Fibroblast of skin of scalp (primary cell): ENCODE measurements at places on chromosomes 7 and 10.

DNA sequence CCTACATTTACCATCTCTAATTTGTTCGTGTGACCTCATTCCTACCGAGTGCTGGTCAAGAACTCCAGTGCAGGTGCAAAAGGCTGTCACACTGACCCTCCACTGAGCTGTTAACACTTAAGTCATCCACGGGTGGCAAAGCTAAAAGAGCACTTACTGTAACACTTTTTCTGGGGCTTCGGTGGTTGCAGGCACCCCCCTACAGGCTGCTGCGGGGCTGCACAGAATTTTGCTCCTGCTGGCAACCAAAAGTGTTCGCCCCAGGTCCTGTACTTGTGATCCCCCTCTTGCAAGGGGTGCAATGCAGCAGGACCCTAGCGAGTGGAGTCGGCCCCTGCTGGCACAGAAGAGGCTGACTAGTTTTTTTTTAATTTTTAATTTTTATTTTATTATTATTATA lies 298.9 kb upstream of the CNTNAP2 start:
- no peak for DNase-seq

GRCh38 chr7:94556028-94556427 lies 46.4 kb downstream of the CASD1 start:
- no peak for DNase-seq

DNA sequence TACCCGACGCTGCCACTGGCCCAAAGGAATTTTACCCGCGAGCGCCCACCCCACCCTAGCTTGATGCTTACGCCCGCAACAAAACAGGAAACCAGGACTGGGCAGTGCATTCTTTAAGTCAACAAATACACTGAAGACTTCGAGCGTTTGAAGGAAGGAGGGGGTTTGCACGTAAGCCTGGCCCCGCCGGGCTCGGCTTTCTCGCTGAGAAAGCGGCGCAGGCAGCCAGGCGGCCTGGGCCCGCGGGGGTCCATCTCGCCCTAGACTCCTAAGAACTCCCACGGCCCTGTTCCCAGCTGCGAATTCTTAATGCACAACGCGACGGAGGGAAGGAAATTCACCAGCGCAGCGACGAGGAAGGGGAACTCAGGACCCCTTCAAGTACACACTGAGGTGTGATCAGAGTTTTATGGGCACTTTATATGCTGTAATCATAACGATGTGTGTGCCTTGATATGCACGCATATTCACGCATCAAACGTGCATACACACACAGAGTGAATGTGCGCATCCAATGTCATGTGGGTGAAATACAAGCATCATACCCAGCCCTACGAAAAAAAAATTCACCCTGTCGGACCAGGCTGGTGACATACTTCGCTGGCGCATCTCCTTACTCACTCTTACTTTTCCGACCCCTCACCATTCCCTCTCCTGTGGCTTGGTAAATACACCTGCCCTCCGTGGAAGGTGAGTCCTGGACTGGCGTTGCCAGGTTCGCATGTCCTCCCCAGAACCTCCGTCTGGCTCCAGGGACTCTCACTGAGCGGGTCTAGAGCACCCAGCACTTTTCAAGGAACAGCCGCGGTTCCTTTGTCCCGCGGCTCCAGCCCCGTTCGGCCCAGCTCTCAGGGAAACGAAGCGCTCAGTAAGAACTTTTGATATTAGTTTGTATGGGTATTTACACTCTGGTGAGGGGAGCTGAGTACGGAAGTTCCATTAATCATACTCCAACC lies 5.7 kb upstream of the HOXA13 start:
- DNase-seq: no peak

DNA sequence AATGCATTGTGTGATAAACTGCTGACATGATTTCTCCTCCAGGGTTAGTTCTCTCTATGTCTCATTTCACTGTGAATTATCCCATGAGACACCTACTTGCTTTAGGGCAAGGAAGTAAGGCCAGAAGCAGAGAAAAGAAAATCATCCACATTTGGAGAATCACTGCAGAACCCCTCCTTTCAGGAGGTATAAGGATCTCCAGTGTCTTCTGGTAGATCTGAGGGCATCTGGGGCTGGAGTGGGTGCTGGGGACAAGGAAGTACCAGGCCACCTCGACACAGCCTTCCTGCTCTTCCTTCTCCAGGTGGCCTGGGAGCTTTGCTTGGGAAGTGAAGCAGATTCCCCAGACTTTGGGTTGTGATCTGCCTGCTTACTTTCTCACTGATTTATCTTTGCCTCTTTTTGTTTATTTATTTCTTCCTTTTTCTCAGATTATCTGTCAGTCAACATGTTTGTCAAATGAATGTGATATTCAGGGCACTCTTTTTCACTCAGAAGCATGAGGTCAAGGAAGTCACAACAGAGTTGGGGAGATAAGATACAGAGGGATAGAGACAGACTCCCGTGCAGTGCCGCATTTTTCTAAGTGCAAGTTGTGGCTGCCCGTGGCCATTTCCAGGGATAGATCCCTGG lies 12.4 kb upstream of the CAMK2G start:
- no peak for DNase-seq

- no peak for DNase-seq
These were observed 394.8 kb downstream of the KIF20B start for GRCh38 chr10:90096196-90096595.

GRCh38 chr10:47362199-47362598 lies 14.0 kb downstream of the RBP3 start:
- DNase-seq: no peak

GRCh38 chr10:31953080-31953479 lies 24.4 kb upstream of the ARHGAP12 start:
- DNase-seq: no peak

DNA sequence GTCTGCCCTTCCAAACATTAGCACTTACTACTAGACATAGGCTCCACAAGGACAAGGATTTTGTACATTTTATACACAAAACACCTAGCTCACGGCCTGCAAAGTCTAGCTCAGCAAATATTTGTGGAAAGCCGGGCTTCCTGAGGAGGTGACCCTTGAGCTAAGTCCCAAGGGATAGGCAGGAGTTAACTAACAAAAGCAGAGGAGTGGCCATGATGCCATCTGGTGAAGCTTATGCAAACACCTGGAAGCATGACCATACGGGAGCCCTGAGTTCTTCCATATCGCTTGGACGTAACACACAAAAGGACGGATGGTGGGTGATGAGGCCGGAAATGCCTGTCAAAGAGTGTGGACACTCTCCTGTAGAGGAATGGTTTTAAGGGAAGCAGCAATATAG lies 25.9 kb upstream of the YAE1 start:
- no peak for DNase-seq

DNA sequence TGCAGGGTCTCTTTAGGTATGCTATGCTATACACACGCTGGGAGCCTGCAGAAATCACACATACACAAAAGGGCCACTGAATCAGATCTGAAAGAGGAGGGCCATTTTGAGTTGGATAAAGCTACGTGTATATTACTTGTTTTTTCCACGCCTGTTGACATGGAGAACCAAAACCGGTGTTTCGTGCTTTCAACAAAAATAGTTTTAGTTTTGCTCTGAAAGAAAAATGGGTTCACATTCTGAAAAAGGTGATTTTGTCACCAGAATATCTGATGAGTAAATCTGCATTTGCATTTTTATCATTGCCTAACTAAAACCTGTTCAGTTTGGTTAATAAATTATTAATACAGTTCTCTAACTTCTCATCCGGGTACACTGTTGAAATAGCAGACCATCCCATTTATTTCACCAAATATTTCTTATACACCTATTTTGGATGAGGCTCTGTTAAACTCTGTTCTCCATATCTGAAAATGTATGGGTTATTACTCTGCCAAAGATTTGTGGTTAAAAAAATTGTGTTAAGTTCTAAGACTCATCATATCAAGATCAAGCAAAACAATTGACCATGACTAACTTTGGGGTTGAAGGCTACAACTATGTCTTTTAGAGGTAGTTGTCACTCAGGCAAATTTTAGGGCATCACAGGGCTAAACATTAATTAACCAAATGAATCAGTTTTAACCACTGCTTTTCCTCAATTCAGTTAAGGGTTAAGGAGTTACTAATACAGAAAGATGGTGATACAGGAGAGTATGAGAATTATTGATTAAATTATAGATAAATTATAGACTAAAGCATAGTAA lies 101.2 kb upstream of the RPA3 start:
- DNase-seq: no peak

- no peak for DNase-seq
These were observed 5.5 kb upstream of the ZNF316 start for GRCh38 chr7:6631605-6632004.

DNA sequence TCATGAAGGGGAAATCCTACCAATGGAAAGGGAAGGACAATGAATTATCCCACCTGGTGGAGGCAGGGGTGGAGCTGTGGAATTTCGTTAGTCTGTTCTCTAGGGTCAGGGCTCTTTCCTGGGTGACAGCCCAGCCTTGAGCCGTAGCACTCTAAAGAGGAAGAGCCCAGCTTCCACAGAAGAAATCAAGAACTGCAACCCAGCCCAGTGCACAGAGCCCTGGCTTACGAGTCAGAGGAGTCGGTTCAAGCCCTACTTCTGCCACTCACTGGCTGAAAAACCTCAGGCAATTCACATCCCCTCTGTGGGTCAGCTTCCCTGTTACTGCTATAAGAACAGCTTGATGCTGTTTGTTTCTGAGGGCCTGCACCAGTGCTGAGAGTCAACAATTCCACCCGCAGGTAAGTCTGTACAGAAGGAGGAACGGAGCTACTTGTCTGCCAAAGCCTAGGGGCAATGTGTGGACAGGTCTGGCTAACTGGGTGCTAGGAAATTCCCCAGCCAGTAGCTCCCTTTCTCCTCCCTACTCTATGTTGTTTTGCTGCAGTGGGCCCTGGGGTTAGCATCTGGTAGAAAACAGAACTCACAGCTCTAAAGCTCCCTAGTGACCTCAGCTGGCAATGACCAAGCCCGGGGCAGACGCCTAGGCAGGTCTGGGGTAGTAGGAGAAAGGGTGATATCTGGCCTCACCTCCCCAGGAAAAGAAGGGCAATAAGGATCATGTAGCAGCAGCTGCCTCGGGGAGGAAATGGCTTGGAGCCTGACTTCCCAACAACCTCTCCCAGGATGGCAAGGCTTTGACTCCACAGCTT lies 3.3 kb downstream of the AVPI1 start:
- DNase-seq: no peak

GRCh38 chr10:53162856-53163255 lies 390.3 kb upstream of the MBL2 start:
- DNase-seq: no peak

GRCh38 chr10:106576534-106576933 lies 588.0 kb downstream of the SORCS1 start:
- DNase-seq: no peak

- DNase-seq: no peak
These were observed 15.9 kb downstream of the CROT start for GRCh38 chr7:87361320-87361719.

- DNase-seq: no peak
These were observed 33.1 kb downstream of the PSMC2 start for GRCh38 chr7:103380395-103381191.

DNA sequence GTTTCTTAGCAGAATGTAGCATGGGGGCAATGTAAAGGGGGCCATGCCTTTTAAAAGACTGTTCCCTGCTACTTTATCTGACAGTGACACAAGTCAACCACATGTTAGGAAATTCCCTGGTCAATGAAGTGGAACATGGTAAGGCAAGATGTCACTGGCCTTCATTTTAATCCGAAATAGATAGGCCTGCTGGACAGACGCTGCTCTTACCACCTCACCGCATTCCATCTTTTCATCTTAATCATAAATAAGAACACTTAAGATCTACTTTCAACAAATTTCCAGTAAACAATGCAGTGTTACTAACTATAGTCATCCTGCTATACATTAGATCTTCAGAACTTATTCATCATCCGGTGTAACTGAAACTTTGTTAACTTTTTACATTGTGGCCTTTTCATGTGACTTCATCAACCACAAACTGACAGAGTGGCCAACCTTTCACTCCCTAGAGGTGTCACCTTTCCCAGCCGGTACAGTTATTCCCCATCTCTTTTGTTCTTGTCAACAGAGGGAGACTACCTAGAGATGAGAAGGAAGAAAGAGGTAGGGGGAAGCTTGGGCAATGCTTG lies 15.6 kb downstream of the ASB4 start:
- no peak for DNase-seq

GRCh38 chr10:12902135-12902572 lies 99.4 kb downstream of the CCDC3 start:
- DNase-seq: peak; percentile 66

GRCh38 chr7:17486835-17487234 lies 188.4 kb downstream of the AHR start:
- DNase-seq: no peak

DNA sequence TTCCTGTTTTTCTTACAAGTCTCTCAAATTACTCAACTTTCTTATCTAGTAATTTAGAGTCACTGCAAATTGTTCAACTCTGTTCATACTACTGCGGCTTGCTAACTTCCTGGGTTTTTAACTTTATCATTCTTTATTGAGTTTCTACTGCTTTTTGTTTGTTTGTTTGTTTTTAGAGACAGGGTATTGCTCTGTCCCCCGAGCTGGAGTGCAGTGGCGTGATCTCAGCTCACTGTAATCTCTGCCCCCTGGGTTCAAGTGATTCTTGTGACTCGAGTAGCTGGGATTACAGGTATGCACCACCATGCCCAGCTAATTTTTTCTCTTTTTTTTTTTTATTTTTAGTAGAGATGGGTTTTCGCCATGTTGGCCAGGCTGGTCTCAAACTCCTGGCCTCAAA lies 182.9 kb downstream of the TSPAN12 start:
- DNase-seq: no peak

- DNase-seq: peak; percentile 76
These were observed 83.1 kb downstream of the SH3PXD2A start for GRCh38 chr10:103772096-103772845.

DNA sequence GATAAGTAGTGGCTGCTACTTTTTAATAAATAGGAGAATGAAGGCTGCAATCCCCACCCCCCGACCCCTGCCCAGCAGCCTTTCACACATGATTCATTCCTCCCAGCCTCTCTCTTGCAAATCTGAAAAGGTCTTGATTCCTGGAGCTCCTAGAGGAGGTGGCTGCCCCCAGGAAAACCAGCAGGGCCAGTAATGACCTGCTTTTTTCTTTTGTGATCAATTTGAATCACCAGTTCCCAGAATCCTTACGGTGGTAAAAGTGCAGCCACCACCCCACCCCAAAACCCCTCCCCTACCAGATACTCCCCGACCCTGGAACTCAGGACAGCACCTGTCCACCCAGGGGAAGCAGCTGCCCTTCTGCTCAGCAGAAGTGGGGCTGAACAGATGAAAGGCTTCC lies 108.9 kb downstream of the C10orf105 start:
- no peak for DNase-seq

DNA sequence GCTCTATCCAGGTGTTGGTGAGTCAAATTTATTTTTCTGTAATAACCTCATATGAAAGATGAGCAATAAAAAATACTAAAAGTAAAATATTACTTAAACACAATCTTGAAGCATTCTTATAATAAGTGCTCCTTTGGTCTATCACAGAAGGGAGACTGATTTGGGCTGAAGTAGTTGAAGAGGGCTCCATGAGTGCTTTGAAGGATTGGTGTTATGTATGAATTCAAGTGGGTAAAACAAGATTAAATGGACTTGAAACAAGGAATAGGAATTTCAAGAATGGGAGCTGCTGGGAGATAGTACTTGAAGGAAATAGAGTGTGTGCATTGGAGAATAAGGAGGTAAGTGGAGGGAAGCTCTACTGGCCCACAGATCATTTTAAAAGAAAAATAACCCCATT lies 7.3 kb upstream of the OR2A2 start:
- no peak for DNase-seq

GRCh38 chr7:106493041-106493731 lies 167.8 kb downstream of the CCDC71L start:
- no peak for DNase-seq

GRCh38 chr7:34117573-34117972 lies 212.2 kb downstream of the BMPER start:
- DNase-seq: no peak

GRCh38 chr7:42858570-42858969 lies 53.3 kb downstream of the C7orf25 start:
- peak; percentile 33 for DNase-seq

- peak; percentile 47 for DNase-seq
These were observed 11.8 kb downstream of the MMRN2 start for GRCh38 chr10:86945361-86946212.
